ENCODE measurements at places on chromosomes 7 and 10.

GRCh38 chr10:87915406-87915805 lies 52.0 kb downstream of the PTEN start:
- DNase-seq, result no peak

- no peak for DNase-seq
Observed at GRCh38 chr10:84138478-84139125, 707 bp upstream of the GHITM start.

GRCh38 chr7:131623154-131623553 lies 66.7 kb upstream of the PODXL start:
- DNase-seq, result no peak

- DNase-seq, result no peak
Observed at GRCh38 chr10:99983280-99983988, 26.3 kb downstream of the DNMBP start.

- no peak for DNase-seq
Observed at GRCh38 chr10:65501259-65501658, 1424.6 kb upstream of the LRRTM3 start.

- DNase-seq, result no peak
Observed at GRCh38 chr7:106521541-106521940, 139.4 kb downstream of the CCDC71L start.
